HEK293T (cell line): ENCODE measurements at places on chromosomes 2 and 18.

DNA sequence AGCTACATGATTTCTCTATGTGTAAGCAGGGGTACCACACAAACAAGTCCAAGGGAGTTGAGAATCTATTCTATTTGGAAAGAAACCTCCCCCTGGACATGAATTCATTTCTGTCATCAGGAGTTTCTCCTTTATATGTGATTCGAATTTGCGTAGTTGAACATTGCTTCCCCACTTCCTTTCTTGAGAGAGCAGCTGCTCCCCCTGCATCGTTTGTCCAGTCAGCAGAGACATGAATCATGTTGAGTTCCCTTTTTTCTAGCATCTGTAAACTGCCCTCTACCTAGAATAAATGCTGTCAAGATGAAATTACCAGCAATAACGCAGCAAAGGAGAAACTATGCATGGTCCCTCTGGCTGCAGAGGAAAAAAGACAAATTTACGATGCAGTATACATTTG is 73.8 kb downstream of the KIF5C start:
- DNase-seq, result no peak

GRCh38 chr2:208916881-208917280 is 507.0 kb upstream of the MAP2 start:
- DNase-seq, result no peak

DNA sequence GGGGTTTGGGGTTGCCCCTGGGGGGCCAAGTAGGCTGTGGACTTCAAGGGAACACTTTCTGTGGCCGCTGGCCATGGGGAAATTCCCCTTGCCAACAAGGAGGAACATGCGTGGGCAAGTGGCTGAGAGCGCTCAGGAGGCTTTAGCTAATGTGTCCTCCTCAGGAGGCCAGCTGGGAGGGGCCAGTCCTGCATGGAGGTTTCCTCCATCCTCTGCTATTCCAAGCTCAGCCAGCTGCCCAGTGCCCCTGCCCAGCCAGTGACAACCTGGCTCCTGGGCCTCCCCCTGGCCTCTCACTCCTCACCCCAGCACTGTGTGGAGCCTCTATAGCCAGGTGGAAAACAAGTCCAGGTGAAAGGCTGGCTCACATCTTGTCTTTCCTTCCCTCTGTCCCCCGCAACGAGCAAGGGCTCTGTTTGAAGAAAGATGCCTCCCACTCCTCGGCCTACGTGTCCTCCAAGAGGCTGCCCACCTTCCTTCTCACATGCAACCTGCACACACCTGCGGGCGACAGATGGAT is 64.4 kb upstream of the DAPL1 start:
- DNase-seq, result no peak

- no peak for DNase-seq
Measured at GRCh38 chr18:9530226-9531009, 55.1 kb downstream of the RALBP1 start.

- DNase-seq, result no peak
Measured at GRCh38 chr2:83901317-83901716, 557.8 kb downstream of the SUCLG1 start.

DNA sequence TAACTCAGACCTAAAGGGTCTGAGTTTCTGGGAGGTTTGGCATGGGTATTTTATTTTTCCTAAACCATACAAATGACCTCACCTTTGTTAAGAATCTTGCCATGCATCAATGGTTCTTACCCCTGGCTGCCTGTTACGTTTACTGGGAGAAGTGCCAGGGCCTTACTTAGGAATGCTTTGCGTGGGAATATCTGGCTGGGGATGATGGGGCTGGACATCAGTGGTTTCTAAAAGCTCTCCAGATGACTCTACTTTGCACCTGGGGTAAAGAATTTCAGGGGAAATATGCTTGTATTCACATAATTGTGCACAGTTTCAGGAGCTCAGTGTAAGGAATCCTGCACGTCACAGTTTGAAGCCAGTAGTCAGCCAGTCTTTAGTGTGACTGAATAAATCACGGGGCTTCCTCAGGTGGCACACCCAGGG is 18.2 kb upstream of the DAW1 start:
- DNase-seq, result no peak

DNA sequence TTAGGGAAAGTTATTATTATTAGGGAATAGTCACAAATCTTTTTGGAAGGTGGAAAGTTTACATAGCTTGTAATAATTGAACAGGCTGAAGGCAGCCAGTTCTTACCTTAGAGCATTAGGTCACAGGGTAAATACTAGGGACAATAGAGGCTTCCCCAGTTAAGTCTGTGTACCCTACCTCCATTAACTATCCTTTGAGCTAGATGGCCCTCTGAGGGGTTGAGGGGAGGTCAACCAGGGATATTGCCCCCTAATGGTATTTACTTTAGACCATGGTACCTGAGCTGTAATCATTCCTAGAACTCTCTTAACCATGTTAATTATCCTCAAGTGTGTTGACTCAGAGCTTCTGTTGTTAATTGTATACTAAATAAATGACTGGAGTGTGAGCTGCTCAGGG is 120.5 kb upstream of the SCN7A start:
- DNase-seq, result no peak

- no peak for DNase-seq
Measured at GRCh38 chr2:118000041-118000440, 13.8 kb downstream of the CCDC93 start.

- no peak for DNase-seq
Measured at GRCh38 chr2:127569666-127570065, 34.2 kb downstream of the MYO7B start.

DNA sequence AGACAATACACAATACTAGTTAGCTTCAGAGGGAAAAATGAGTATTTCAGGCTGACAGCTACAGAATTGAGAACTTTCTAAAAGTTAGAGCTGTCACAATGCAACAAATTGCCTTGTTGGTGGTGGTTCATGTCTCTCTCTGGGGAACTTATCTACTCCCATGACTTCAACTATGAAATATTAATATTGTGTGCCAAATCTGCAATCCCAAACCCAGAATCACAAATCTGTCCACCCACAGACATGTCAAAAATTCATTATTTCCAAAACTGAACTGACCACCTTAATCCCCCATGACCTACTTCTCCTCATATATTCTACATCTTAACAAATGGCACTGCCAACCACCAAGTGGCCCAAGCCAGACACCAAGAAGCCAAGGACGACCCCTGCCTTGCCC is 143.5 kb downstream of the TCF4 start:
- no peak for DNase-seq

GRCh38 chr2:20514596-20515269 is 67.9 kb downstream of the RHOB start:
- DNase-seq, result no peak

DNA sequence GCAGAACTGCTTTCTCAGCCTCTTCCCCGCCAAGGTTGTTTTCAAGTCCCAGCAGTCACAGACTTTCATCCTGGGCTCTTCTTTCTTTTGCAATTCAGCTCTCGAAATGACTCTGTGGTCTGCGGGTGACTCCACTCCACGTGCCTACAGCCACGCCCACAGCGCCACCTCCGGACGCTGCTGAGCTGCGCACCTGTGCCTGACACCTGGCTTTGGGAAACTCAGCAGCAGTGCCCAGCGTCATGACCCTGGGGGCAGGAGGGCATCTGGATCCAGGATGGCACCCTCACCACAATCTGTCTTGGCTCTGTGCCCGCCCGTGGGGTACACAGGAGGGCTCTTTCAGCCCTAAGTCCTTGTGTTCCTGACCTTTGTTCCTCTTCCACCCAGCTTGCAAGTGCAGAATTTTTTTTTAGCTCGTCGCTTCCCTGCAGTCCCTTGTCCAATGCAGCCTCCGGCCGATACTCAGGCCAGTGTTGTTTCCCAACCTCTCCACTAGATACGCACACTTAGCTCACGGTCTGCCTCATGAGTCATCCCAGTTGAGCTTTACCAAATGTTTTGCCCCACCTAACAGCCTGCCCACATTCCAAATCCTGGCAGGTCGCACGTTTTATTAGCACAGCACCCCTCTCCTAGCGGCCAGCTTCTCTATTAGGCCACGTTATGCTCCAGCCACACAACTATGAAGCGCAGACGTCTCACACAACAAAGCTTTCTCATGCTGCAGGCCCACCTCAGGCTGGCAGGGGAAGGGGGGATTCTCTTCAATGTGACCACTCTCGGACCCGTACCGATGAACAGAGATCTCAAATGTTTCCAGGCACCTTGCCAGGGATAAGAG is 6.5 kb upstream of the CAPN10 start:
- no peak for DNase-seq

DNA sequence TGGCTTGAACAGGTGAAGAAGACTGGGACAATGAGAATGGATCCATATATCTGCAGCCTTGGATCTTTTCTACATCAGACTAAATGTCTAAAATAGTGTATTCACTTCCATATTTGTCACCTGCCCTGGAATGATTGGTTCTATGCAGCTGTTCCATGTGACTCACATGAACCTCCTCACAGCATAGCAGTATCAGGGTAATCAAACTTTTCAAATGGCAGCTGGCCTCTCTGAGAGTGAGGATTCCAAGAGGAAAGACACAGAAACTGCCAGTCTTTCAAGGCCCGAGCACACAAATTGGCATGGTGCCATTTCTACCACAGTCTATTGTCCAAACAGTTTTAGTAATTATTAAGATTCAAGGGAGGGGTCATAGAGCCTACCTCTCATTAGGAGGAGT is 859.3 kb downstream of the BCL11A start:
- no peak for DNase-seq

- DNase-seq, result no peak
Measured at GRCh38 chr18:36640021-36640952, 188.5 kb downstream of the TPGS2 start.
